ENCODE measurements at places on chromosomes 7 and 10.

- DNase-seq: no peak
Observed at GRCh38 chr7:68682910-68683309, 915.4 kb upstream of the AUTS2 start.

GRCh38 chr10:88810196-88810961 lies 7.8 kb downstream of the LIPM start:
- DNase-seq: peak; percentile 81

GRCh38 chr7:90210981-90211380 lies 559 bp upstream of the STEAP2 start:
- DNase-seq: no peak

GRCh38 chr7:20577441-20578071 lies 37.9 kb upstream of the ABCB5 start:
- peak; percentile 29 for DNase-seq

DNA sequence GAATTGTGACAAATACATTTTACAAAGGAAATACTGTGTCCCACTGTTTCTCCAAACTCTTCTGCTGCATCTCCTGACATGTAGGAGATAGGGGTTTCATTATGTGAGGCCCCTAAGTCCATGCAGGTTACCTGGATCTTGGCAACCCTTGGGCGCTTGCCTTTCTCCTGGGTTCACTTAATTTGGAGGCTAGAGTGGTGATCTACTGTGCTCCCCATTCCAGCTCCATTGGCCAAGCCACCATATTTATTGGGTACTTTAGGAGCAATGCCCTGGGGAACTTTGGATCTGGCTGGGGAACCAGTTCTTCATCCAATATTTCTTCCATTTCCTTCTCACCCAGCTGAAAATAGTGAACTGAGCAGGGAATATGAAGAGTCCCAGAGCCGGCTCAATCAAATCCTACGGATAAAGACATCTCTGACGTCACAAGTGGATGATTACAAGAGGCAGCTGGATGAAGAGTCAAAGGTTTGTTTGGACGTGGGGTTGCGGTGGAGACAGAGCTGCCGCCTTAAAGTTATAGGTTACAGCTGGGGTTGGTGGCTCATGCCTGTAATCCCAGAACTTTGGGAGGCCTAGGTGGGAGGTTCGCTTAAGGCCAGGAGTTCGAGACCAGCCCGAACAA lies 18.5 kb downstream of the MYH16 start:
- no peak for DNase-seq

- DNase-seq: no peak
Observed at GRCh38 chr7:34841326-34841725, 183.3 kb downstream of the NPSR1 start.

DNA sequence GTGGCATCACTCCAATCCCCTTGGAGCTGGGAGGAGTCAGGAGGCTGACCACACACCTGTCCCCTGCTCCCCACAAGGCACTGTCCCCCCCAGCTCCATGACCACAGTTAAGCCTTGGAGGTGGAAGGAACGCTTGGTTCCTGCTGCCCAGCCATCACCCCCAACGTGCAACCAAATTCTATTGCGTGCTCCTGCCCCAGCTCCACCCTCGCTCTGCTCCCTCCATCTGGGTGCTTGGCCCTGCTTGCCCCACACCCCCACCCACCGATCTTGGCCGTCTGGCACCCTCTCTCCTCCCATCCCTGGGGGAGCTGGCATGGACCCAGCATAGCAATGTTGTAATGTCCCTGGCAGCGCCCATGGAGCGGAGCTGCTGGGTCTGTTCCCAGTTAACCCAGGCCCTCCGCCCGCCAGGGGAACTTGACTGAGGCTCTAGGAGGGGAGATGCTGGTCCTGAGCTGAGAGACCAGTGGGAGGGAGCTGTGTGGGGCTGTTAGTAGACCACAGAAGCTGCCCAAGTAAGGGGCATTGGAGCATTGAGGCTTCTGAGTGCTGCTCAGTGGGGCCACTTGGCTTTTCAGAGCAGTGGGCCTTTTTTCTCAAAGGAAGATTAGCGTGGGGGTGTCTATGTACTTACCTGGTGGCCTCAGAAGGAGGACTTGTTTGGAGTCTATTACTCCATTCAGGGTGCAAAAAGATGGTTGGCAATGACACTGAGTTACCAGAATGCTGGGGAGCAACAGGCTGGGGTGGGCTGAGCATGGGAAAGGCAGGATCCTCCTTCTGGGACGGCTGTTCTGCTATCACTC lies 1.1 kb downstream of the EPHB6 start:
- DNase-seq: no peak
